Activated naive CD4-positive, alpha-beta T cell treated with Interleukin-2 at 50 U/mL for 16 hours (primary cell): ENCODE measurements at places on chromosomes 5 and 9.

DNA sequence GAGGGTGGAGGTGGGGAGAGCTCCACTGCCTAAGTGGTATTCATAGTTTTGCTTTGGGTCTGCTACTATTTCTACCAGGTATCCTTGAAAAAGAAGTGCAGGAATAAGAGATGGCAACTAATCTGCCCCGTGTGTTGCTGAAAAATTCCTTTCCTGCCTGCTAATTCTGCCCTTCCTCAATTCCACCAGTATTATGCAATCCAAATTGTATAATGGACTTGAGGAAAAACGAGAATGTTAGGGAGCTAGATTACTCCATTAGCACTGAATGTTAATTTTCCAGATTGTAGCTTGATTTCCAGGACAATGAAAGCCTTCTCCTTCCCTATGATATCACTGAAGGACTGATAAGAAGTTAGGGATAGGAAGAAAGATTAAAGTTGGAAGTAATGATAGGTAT, 16.9 kb downstream of the ADAM19 start:
- no peak for DNase-seq

DNA sequence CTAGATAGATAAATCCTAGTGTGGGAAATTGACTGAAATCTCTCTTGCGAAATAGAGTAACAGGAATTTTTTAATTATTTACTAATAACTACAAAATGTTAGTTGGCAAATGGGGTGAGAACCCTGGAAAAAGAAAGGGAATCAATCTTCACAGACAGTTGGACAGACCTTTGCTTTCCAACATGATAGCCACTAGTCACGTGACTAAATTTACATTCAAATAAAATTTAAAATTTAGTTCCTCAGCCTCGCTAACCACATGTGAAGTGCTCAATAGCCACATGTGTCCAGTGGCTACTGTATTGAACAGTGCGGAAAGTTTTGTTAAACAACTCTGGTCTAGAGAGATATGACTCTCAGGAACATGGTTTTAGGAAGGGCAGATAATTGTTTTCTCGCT, 289.9 kb upstream of the RASA1 start:
- DNase-seq: no peak

- DNase-seq: no peak
These were observed 33.6 kb downstream of the WWC1 start for GRCh38 chr5:168324859-168325630.

DNA sequence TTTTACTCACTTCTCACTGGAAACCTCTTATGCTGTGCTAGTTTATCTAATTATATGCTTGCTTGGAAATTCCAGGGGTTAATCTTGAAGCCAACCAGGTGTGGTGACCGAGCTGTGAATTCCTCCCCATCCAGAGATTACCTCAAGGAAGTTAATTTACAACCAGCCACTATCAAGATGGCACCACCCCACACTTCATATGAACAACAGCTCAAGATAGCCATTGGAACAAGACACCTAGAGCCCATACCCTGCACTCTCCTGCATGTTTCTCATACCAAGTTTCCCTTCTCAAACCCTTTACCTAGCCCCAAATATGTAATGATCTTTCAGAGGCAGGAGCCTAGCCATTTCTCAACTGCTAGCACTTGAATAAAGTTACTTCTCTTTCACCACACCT, 2156.9 kb upstream of the C9orf72 start:
- no peak for DNase-seq

DNA sequence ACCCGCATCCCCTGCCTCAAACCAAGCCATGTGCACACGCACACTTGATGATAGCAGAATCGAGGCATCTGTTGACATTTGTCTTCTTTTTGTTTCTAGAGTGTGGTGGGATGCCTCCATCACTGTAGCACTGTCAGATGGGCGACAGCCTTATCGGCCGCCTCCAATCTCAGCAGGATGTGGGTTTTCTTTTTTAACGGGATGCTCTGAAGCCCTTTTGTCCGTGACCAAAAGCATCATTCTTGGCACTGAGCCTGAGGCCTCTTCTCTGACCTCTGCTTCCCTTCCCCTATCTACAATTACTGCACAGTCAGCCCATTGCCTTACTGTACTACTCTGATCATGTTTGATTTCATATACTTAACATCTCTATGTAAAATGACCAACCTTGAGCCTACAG, 78.3 kb downstream of the LMNB1 start:
- DNase-seq: no peak

DNA sequence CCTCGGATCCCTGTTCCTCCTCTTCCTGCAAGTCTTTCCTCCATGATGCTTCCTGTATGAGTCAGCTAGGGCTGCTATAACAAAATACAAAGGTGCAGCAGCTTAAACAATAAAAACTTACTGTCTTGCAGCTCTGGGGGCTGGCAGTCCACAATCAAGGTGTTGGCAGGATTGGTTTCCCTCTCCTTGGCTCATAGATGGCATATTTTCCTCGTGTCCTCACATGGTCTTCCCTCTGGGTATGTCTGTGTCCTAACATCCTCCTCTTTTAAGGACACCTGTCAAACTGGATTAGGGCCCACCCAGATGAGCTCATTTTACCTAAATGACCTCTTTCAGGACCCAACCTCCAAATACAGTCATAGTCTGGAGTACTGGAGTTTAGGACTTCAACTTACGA, 117.5 kb downstream of the MED10 start:
- no peak for DNase-seq

DNA sequence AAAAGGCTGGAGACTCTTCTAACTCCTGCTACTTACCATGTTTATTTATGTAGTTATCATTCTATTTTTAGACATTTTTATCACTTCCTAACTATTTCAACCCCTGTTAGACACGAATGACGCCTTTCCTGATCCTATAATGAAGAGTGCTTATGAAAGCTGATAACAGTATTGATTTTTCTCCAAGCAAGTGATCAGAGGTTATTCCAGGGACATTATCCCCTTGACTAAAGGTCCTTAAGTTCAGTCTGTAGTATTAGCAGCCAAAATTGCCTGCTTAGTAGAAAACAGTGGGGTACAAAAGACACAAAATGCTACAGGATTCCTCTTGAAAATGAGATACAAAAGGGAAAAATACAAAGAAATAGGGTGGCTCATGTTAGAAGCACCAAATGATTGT, 235.6 kb downstream of the DNAH5 start:
- no peak for DNase-seq

DNA sequence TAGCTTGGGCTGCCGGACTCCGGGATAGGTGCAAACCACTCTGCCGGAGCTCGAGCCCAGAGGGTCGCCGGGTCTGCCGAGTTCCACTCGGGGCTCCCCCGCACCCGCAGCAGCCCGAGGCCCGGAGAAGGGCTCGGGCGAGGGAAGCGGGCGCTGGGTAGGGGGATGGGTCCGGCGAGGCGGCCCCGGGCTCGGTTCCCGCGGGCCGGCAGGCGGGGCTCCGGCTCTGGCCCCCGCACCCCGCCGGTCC, 507 bp downstream of the RICTOR start:
- DNase-seq: no peak

- no peak for DNase-seq
These were observed 47.8 kb downstream of the C9orf152 start for GRCh38 chr9:110160123-110160522.

- DNase-seq: no peak
These were observed 10.4 kb upstream of the CMBL start for GRCh38 chr5:10317825-10318682.

GRCh38 chr5:175872287-175873087, 1.1 kb downstream of the CPLX2 start:
- DNase-seq: no peak

DNA sequence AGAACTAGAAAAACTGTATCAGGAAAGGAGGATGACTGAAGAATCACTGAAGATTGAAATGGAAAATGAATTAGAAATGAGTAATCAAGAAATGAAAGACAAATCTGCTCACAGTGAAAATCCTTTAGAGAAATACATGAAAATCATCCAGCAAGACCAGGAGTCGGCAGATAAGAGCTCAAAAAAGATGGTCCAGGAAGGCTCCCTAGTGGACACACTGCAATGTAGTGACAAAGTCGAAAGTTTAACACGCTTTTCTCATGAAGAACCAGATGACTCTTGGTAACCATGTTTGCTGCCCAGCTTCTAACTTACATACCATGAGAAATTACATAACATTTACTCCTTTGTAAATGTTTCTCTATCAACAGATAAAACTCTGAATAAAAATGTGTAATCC, 37.1 kb downstream of the CPLANE1 start:
- DNase-seq: no peak

GRCh38 chr5:139236479-139236878, 38.3 kb upstream of the SIL1 start:
- DNase-seq: no peak

GRCh38 chr9:87675906-87676515, 49.9 kb upstream of the CTSL start:
- no peak for DNase-seq

DNA sequence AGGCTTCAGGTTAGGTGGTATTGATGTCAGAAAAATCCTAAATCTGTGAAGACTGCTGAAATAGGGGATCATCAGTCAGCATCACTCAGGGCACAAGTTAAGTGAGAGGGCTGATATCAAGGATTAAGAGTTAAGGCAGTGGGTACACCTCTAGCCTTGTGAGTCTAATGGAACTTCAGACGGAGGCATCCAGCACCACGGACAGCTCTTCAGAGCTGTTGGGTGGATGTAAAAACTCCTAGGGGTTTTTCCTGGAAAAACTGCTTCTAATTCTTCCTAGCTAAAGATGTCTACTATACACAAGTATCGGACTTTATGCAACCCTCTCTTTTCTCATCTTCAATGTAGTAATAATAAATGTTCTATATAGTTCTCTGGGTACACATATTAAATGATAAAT, 165.9 kb downstream of the SH3GL2 start:
- DNase-seq: no peak

- DNase-seq: no peak
These were observed 368.4 kb downstream of the MAN2A1 start for GRCh38 chr5:110058175-110058574.

GRCh38 chr5:1115123-1115815, 3.4 kb upstream of the SLC12A7 start:
- DNase-seq: no peak

- no peak for DNase-seq
These were observed 124.7 kb downstream of the PAPPA start for GRCh38 chr9:116278326-116278725.

DNA sequence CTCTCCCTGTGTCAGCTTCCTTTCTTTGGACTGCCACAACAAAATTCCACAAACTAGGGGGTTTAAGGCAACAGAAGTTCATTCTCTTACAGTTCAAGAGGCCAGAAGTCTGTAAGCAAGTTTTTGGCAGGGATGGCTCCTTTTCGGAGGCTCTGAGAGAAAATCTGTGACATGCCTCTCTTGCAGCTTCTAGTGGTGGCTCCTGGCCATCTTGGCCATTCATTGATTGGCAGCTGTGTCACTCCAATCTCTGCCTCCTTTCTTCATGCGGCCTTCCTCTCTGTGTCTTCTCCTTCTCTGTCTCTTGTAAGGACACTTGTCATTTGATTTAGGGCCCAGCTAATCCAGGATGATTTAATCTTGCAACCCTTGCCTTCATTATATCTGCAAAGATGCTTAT, 2.0 kb upstream of the NEUROG1 start:
- no peak for DNase-seq
